ENCODE measurements at places on chromosomes 12 and 14.
A peak's percentile ranks its signal among the peaks of the same experiment; 100 is the strongest.

- no peak for DNase-seq
Measured at GRCh38 chr14:37819155-37820015, 224.0 kb downstream of the TTC6 start.

- DNase-seq = peak; percentile 33
Measured at GRCh38 chr14:23321572-23322547, 603 bp downstream of the PABPN1 start.

GRCh38 chr12:12331896-12332295, 18.1 kb downstream of the MANSC1 start:
- no peak for DNase-seq

DNA sequence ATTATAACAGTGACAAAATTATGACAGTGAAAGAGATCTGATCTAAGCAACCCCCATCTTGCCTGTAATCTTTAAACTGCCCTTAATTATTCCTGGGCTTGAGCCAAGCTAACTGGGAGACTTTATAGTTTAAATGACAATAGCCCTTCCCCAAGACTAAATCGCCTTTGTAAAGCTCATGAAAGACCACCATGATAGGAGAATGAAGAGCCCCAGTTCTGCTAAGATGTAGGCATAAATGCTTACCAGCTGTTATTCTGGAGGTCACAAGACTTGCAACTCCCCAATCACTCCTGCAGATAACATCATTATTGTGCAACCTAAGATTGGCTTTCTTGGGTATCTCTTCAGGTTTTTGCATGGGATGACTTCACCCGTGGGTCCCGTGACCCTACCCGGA, 599.7 kb downstream of the KCNH5 start:
- no peak for DNase-seq

Data from activated CD4-positive, alpha-beta T cell treated with anti-CD3 and anti-CD28 coated beads for 1 hour (primary cell).